Left forelimb (tissue), 1 donor: ENCODE measurements at places on chromosomes 5 and 9.

DNA sequence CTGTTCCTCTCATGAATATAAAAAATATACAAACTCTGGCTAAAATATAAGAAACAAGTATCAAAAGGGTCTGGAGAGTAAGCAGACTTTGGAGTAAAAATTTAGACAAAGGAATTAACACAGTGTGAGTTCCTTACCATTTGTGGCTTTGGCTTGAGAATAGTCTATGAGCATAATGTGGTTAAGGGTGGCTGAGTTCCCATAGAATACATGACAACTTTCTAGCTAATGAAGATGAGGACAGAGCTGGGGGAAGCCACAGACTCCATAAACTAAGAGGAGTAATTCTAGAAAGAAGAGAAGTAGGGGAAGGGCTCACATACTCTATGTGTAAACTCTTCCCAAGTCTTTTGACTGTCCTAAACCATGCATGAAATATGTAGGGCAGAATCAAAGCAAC is 79.4 kb downstream of the CAAP1 start:
- DNase-seq: no peak

DNA sequence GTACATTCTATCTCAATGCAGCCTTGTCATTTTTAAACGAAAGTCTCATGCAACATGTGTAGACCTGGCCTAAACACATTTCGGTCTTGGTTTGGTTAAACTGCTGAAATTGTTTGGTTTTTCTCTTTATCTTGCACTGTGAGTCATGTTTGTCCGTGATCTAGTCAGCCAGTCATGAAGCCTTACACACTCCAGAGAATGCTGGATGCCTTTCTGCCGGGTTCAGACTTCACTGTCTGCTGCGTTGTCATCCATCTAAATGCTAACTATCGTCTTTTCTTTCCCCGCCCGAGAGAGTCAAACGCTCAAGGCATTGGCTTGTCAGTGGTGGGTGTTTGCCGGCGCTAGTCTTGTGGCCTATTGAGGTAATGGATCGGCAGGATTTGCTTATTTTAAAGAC is 1194.6 kb upstream of the WWC1 start:
- DNase-seq: no peak

DNA sequence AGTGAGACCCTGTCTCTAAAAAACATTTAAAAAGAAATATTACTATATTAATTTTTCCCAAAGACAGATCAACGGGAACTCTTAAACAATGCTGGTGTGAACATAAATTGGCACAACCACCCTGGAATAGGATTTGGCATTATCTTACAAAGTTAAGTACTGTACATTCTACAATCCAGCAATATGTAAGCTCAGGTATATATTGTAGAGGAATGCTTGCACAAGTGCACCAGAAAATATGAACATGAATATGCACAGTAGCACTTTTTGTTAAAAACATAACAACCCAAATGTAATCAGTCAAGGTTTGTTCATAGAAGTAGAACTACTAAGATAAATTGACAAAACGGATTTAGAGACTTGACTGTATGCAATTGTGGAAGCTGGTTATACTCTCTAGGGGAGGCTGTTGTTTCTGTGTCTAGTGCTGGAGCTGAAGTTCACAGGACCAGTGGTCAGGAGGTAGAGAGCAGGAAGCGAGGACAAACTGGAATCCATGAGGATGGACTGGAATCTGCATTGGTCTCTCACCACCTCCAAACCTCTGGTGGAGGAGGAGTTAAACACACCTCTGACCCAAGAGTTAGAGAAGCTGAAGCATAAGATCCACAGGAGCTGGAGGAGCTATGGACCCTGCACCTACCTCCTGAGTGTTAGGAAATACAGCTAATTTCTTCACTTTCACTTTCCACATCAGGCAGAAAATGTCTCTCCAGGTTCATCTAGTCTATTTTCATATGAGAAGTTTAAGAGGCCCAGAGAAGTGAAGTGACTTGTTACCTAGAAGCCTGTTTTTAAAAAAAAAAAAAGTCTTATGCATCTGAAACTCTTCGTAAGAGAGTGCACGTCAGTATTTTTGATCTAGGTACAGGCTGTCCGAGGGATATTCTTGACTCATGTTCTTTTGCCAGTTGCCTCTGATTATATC is 20.3 kb upstream of the RIC1 start:
- no peak for DNase-seq

- no peak for DNase-seq
These were observed 27.7 kb downstream of the FGF10 start for GRCh38 chr5:44361342-44362001.

DNA sequence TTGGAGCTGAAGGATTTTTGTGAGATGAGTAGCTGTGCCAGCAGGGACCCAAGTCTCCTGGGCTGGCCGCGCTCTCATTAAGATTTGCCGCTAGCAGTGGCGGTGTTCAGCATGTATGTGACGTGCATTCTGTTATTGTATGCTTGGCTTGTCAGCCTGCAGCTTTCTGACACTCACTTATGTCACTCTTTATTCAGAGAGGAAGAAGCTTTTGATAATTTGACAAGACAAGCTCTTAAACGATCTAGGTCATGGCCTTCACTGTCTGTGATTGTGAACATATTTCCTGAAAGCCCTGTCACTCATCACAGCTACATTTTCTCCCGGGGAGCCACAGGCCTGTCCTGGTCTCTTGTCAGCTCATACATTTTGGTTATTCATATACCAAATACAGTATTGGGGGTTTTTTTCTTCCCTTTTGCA is 98.2 kb upstream of the GRHPR start:
- no peak for DNase-seq

DNA sequence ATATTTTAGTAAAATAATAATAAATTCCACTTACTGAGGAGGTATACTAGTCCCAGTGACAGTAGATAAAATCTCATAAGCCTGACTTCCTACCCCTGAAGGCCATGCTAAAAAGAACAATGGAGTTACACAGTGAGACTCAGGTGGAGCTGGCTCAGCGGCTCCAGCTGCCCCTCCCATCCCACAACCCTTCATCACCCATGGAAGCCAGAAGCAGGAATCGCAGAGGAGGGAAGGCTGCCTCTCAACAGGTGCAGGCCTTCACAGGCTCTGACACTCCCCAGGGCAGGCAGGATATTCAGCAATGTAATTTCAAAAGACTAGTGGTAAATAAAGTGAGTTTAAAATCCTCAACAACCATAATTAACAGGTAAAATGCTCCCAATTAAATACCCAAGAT is 67.5 kb downstream of the FANCC start:
- no peak for DNase-seq

- DNase-seq: no peak
These were observed 448.2 kb downstream of the GADD45G start for GRCh38 chr9:90053027-90053426.

- DNase-seq: no peak
These were observed 34.2 kb downstream of the ABLIM3 start for GRCh38 chr5:149175346-149176105.

GRCh38 chr9:111008158-111009075 is 29.9 kb downstream of the LPAR1 start:
- DNase-seq: no peak

DNA sequence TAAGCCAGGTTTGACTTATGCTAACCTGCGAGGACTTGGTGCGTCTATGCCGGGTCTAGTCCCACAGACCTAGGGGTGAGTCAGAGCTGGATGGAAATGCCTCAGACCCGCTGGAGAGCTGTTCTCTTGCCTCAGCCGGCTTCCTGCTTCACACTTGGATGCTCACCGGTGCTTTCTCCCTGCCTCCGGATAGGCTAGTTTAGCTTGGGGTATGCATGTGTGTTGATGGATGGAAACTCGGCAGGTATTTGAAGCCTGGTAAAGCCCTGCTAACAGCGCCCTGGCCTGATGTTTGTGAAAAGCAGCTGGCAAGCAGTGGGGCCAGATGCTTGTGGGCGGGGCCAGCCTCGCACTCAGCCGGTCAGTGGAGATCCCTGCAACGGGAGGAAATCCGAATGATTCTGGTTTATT is 29.3 kb downstream of the PRRC2B start:
- DNase-seq: peak; percentile 82

- DNase-seq: no peak
These were observed 185.6 kb downstream of the TSSK1B start for GRCh38 chr5:113249206-113249605.

- DNase-seq: no peak
These were observed 77.0 kb upstream of the ADAMTS19 start for GRCh38 chr5:129382921-129383672.

GRCh38 chr9:104805441-104805840 is 41.5 kb downstream of the NIPSNAP3B start:
- DNase-seq: no peak

GRCh38 chr5:41508696-41509398 is 1.6 kb downstream of the PLCXD3 start:
- no peak for DNase-seq

DNA sequence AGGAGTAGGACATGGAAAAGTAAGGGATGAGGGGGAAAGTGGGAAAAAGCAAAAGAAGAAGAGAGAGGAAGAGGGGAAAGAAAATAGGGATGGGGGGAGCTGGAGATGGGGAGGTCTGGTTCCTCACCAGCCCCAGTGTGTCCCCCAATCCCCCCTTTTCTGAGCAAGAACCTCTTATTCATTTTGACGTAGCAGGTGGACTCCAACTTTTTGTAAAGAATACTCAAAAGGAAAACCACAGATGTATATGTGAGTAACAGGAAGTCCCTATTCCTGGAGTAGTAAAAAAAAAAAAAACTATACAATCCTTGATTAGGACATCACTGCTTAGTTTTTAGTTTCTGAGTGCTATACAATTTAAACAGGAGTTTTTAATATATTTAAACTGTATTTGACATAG is 3.9 kb upstream of the CFAP95 start:
- no peak for DNase-seq

- no peak for DNase-seq
These were observed 984 bp upstream of the DOK3 start for GRCh38 chr5:177510567-177511053.

DNA sequence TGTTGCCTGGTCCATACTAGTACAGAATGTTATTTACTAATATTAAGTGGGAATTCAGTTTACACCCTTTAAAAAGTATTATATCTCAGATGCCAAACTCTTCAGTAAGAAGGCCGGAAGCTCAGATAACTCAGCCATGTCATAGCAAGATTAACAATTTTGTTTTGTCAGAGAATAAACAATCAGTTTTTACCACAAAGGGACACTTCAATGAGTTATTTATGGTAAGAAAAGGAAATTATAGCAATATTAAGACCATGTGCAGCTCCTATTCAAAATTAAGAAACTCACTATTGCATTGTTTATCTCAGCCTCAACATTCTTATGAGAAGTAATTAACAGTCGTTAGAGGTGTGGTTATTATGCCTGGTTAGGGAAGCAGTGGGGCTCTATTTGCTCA is 13.1 kb upstream of the ARL15 start:
- DNase-seq: no peak

DNA sequence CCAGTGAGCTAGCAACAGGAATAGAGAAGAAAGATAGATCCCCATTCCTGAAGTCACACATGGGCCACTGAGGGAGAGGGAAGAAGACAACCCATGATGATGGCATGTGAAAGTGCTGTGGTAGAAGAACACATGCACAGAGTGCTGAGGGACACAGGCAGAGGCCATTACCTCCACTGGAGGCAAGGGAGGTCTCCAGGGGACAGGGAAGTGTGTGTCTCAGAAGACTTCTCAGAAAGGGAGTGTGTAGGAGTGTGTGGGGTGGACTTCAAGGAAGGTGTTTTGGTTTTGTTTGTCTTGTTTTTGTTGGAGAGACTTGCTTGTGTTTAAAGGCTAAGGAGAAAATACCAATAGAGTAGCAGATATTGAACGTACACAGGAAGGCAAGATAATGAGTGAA is 77.0 kb upstream of the SMARCA2 start:
- no peak for DNase-seq

DNA sequence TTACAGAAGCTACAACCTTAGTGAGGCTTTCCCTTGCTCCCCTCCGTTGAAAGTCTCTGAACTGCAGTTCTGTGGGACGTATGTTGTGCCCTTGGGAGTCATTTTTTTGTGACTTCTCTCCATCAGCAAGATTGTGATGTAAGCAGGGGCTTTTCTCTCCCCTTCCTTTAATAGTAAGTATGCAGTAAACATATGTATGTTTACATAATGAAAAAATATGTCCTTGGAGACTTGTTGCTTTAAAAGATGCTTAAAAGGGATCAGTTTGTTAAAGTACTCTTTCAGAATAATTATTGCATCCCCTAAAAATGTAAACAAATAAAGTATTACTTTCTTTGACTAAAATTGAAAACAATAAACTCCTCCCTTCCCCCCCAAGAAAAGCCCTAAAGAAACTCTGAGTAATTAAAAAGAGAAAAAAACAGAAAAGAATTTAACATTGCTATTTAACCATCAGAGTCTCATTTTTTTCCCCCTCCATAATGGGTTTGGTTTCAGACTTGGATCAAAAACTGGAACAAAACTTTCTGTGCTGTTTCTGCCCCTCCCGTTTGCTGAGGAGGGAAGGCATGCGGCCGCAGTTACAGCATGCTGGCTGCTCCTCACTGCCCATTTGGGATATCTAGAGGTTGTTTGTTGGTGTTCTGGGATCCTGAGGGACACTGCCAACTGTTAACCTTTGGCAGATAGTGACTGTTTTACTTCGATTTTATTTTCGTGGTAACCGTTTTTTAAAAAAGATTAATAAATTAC is 40.2 kb downstream of the TRIO start:
- DNase-seq: no peak

DNA sequence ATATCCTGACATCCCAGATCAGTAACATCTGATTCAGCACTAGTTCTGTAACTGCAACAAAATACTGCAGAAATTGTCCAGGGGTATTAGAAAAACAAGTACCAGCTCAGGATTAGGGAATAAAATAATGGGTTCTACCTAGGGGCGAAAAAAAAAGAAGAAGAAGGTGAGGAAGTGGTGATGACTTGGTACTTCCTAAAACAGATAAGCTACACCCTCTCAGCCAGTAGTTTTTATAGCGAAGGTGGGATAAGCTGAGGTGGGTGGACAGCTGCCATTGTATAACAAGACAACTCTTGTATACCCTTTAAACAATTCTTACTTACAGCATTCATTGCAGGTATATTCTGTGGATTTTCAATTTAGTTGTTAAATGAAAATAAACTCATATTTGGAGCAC is 19.1 kb downstream of the RAPGEF6 start:
- no peak for DNase-seq

- no peak for DNase-seq
These were observed 5.1 kb downstream of the RGS14 start for GRCh38 chr5:177362610-177363507.

GRCh38 chr5:18202164-18202563 is 567.9 kb downstream of the TAF11L14 start:
- DNase-seq: no peak

- DNase-seq: no peak
These were observed 62.0 kb downstream of the ENC1 start for GRCh38 chr5:74578356-74579044.
